Thoracic aorta (tissue), 2 donors: ENCODE measurements at places on chromosomes 11 and 22.

GRCh38 chr11:100863080-100863581, 176.0 kb downstream of the ARHGAP42 start:
- H3K27ac ChIP-seq, result no peak overlapping the region
- H3K4me1 ChIP-seq, result no peaks in the 10 kb centered on the region
- H3K4me3 ChIP-seq, result no peak overlapping the region
- H3K36me3 ChIP-seq, result no peaks in the 10 kb centered on the region

- no peak overlapping the region for H3K4me3 ChIP-seq
- no peaks in the 10 kb centered on the region for H3K27me3 ChIP-seq
- H3K4me1 ChIP-seq, result peaks cover 15% of the 10 kb centered on the region
- H3K36me3 ChIP-seq, result no peaks in the 10 kb centered on the region
Measured at GRCh38 chr11:120392793-120393192, 56.6 kb downstream of the ARHGEF12 start.

GRCh38 chr22:29128891-29129807, 56.3 kb downstream of the KREMEN1 start:
- H3K27ac ChIP-seq, result no peak overlapping the region
- H3K4me1 ChIP-seq, result peaks cover 2% of the 10 kb centered on the region
- H3K36me3 ChIP-seq, result no peaks in the 10 kb centered on the region
- DNase-seq, result no peak

DNA sequence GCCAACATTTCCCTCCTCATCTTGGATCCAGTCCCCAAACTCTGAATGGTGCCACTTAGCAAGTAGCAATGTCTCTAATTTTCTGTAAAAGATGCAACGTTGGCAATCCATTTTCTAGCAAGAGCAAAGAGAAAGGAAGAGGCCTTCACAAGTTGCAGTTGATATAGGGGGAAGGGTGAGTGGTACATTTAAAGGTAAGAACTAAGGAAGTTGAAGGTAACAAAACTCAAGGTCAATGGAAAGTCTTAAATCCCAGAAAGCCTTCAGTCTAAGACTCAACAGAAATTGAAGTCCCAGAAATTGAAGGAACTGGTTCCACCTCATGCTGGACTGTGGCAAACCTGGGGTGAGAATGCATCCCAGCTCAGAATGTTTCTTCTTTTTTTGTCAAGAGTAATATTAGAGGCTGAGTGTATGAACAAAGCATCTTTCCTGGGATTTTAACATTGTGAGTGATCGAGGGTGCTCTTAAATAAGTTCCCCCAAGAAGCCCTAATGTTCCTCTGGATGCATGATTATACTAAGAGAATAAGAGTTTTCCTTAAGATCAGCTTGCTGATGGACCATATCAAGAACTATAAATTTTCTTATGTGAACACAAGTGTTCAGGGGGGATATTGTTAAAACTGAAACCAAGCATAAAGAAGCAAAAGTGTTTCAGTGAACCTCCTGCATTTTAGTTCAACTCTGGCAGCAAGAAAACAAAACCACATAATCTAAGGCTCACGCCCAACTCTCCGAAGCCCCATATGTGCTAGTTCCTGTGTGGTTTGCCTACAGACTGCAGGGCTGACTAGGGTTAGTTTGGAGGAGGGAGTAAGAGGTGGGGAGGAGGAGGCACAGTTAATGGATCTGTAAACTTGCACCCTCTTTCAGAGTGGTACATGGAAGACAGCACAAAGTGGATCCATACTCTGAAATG, at the start of gene GRAP2:
GRAP2 (plus strand) TSS at position 779 of the 922 bp plus-strand sequence. CDS start 46,023 bp downstream, outside the sequence.
- DNase-seq, result no peak
- no peak within 1 kb of the TSS for H3K27ac ChIP-seq
- H3K4me1 ChIP-seq, result no peaks in the 10 kb centered on the region
- no peaks in the 10 kb centered on the region for H3K27me3 ChIP-seq
- H3K4me3 ChIP-seq, result peak within 1 kb of the TSS; percentile 25
- H3K36me3 ChIP-seq, result no peaks in the 10 kb centered on the region

- DNase-seq, result no peak
- H3K4me1 ChIP-seq, result no peaks in the 10 kb centered on the region
- no peaks in the 10 kb centered on the region for H3K27me3 ChIP-seq
- H3K4me3 ChIP-seq, result no peak overlapping the region
Measured at GRCh38 chr11:95767498-95767897, 22.1 kb downstream of the FAM76B start.

- DNase-seq, result no peak
- H3K36me3 ChIP-seq, result no peaks in the 10 kb centered on the region
- H3K27ac ChIP-seq, result no peak overlapping the region
- H3K4me3 ChIP-seq, result no peak overlapping the region
Measured at GRCh38 chr11:104776501-104777170, 121.6 kb downstream of the CASP12 start.

GRCh38 chr11:28878025-28878424, 769.8 kb downstream of the METTL15 start:
- no peak for DNase-seq
- no peaks in the 10 kb centered on the region for H3K4me1 ChIP-seq
- H3K36me3 ChIP-seq, result no peaks in the 10 kb centered on the region
- H3K4me3 ChIP-seq, result no peak overlapping the region

DNA sequence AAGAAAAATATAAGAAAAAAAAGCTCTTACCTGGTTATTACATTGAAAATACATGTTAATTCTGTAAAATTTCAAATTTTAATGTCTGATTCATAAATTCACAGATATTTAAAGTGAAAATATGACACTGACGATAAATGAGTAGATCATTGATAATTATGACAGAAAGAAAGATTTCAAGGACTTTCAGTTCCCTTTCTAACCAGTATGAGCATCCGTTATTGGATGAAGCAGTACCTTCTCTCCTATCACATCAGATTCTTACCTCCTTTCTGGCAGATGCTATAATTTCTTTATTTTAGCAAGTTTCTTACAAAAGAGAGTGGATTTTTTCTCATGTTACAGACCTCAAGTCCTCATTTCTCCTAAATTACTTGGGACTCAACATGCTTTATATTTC, 847.3 kb downstream of the JRKL start:
- no peaks in the 10 kb centered on the region for H3K4me1 ChIP-seq
- no peaks in the 10 kb centered on the region for H3K36me3 ChIP-seq
- no peak for DNase-seq
- H3K27me3 ChIP-seq, result no peaks in the 10 kb centered on the region
- H3K27ac ChIP-seq, result no peak overlapping the region
- H3K4me3 ChIP-seq, result no peak overlapping the region

DNA sequence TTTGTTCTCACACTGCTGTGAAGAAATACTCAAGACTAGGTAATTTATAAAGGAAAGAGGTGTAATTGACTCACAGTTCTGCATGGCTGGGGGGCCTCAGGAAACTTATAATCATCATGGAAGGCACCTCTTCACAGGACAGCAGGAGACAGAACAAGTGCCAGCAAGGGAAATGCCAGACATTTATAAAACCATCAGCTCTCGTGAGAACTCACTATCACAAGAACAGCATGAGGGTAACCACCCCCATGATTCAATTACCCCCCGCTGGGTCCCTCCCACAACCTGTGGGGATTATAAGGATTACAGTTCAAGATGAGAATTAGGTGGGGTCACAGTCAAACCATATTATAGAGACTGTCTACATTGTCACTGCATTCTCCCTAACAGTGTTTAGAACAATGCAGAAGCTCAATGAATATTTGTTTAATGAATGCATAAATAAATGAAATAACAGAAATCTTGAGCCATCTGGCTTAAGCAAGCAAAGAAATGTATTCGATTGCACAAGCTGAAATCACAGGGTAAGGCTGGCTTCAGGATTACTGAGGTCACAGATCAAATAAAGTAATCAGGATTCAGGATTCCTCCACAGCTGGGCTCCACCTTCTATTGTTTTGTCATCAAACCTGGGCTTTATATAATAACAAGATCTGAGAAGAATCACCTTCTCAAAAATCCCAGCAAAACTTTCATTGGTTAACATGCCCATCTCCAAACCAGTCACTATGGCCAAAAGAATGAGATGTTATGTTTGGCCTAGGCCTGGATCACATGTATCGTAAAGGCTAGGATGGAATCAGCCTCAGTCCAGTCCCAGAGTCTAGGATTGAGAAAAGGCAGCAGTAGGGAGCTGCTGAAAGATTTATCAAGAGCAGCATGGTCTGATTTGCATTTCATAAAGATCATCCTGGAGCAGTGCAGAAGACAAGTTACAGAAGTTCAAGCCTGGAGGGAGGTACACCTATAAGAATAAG, 137.8 kb upstream of the UBASH3B start:
- H3K27me3 ChIP-seq, result no peaks in the 10 kb centered on the region
- H3K36me3 ChIP-seq, result no peaks in the 10 kb centered on the region
- no peak overlapping the region for H3K4me3 ChIP-seq
- DNase-seq, result no peak
- no peaks in the 10 kb centered on the region for H3K4me1 ChIP-seq
